NCI-H748 treated with DMSO at 0.1 percent for 48 hours (cell line): ENCODE measurements at places on chromosomes 2 and 18.

GRCh38 chr2:39413063-39413737 lies 23.9 kb downstream of the MAP4K3 start:
- DNase-seq = no peak

DNA sequence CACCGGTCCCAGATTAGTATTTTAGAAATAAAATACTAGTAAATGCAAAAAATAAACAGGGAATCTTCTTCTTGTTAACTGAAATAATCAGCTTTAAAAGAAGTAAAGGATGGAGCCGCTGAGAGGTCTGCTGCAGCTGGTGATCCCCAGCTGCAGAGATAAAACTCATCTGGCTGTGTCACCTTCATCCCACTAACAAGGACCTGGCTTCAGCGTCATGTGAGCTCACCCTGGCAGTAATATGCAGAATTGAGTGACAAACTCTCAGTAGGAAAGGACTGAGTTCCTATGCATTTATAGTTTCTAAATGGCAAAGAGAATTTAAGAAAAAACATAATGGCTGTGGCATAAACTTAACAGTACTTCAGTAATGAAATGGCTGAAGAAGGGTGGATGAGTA lies 27.3 kb downstream of the VPS4B start:
- DNase-seq = no peak

- DNase-seq = no peak
These were observed 27.7 kb downstream of the IMPA2 start for GRCh38 chr18:12008842-12009580.

DNA sequence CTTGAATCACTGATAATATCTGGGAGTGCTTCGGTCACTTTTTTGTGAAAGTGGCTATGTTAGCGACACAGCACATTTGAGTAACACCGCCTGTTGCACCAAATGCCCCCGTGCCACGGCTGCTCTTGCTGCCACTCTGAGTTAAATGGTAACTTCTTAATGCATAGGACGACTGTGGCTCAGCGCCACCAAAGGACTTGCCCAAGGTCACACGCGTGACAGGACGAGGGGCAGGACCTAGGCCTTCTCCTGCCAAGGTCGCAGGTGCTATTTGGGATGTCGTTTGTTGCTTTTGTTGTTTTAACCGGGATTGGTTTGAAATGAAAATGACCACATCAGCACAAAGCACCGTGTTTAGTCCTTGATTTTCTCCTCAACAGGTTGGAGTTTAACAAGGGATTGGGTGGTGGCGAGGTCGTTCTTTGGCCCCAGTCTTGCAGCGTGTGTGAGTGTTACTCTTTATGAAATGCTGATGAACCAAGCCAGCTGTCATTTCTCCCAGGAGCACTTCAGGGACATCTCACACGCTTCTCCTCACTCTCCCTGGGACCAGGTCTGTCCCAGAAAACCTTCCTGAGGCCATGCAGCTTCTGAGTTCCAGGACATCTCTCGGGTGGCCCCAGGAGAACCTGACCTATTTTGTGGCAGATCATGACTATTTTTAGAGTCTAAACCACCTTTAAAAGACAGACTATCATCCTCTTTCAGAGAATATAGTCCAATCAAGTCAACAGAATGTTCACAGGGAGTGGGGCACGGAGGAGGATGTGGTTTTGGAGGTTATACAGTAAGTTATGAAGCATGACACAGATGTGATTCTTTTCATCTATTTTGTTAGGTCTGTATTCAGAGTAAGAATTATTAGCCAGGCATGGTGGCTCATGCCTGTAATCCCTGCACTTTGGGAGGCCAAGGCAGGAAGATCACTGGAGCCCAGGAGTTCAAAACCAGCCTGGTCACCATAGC lies 49.9 kb downstream of the MTCL1 start:
- DNase-seq = no peak

DNA sequence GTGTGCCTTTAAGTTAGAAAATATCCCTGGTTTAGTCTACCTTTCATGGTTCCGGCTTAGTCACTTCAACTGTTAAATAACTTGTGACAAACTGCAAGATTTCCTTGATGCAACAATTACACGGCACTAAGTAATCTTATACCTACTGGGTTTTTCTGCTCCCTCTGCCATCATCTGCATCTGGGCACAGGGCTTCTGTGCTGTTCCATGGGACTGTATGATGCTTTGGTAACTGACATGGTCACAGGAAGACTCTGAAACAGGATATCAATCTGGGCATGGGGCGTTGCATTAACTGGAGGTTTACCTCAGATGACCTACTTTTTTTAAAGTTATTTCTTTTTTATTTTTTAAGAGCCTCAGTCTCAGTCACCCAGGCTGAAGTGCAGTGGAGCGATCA lies 365.4 kb downstream of the SS18 start:
- DNase-seq = no peak

DNA sequence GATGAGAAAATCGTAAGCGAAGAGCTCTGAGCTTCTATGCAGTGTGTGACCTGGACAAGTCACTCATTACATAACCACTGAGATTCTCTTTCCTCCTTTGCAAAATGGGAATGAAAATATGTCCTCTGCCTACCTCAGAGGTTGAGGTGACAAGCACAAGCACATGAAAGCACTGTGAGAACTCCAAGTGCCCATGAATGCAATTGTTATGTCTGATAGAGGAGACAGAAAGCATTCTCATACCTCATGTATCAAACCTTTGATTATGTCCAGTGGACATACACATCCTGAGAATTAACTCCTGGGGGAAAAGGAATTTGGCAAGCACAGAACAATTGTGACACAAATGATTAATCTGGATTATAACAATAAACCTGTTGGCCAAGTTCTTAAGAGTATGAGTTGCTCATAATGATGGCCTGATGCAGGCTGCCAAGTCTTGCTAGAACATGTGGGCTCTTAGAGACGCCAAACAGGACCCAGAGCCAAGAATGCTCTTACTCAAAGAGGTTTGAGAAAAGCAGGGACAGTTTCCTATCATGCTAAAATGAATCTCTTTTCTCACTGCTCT lies 8.5 kb upstream of the RMDN2 start:
- no peak for DNase-seq

DNA sequence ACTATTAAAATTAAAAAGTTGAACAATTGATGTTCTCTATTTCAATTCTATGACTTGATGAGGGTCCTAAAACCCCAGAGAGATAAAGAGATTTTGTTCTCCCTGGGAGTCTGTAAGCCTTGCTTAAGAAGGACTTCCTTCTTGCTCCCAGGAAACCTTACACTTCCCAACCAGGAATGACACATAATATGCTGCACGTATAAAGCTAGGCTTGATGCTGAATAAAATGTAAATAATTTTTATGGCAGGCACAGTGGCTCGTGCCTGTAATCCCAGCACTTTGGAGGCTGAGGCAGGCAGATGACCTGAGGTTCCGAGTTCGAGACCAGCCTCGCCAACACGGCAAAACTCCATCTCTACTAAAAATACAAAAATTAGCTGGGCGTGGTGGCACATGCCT lies 27.8 kb downstream of the SPIRE1 start:
- no peak for DNase-seq

DNA sequence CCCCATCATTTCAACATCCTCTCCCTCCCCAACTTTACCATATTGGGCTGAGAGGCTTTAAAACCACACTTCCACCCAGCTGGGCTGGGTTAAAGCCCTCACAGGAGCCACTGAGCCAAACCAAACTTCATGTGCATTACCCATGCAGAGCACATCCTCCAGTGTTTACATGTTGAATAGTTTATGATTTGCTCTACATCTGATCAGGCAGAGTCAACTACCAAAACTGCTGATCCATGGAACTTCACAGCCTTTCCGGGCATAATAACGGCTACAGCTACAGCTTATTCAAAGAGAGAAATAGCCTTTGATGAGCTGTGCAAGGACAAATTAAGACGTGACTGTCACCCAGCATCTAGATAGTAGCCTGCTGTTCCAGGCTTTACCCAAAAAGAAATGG lies 39.0 kb downstream of the MAIP1 start:
- DNase-seq = no peak

DNA sequence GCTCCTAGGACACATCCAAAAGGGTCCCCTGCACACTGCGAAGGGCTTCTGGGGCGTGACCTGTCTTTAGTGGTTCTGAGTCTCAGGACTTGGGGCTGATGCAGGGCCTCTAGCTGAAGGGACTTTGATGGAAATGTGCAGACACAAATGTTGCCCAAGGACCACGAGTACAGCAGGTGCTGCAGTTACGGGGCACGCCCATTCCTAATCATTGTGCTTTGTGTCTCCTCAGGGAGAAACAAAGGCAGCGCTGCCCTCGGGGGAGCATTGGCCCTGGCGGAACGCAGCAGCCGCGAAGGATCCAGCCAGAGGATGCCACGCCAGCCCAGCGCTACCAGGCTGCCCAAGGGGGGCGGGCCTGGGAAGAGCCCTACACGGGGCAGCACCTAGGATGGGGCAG lies 8.0 kb downstream of the TUBA3E start:
- DNase-seq = no peak

- no peak for DNase-seq
These were observed 335.2 kb downstream of the KCNJ3 start for GRCh38 chr2:155033652-155034051.

GRCh38 chr2:199570934-199571333 lies 113.2 kb upstream of the SATB2 start:
- no peak for DNase-seq

GRCh38 chr2:1747065-1747941 lies 3.0 kb upstream of the PXDN start:
- DNase-seq = no peak

DNA sequence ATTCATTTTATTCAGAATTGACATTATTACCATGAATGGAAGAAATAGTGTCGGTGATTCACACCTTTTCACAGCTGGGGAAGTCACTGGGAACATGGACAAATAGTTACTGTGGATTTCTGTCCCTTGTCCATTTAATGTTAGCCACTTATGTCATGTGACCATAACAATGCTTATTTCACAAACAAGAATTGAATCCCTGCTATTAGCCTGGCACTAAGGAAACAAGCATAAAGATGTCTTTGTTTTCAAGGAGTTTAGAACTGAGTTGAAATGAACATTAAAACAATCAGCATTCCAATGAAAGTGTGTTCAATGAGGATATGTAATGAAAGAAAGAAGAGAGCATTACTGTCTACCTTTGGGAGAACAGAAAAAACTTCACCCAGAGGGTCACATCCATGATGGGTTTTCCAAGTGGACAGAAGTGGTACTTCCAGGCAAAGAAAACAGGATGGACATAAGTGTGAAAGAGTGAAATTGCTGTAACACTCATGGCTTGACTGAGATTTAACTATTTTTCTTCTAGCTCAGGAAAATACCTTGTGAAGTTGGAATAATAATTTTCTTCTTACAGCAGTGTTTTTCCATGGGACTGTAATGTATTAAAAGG lies 324.5 kb upstream of the UBE2E3 start:
- DNase-seq = no peak

- DNase-seq = no peak
These were observed 35.4 kb downstream of the PPP4R3B start for GRCh38 chr2:55581874-55582547.

DNA sequence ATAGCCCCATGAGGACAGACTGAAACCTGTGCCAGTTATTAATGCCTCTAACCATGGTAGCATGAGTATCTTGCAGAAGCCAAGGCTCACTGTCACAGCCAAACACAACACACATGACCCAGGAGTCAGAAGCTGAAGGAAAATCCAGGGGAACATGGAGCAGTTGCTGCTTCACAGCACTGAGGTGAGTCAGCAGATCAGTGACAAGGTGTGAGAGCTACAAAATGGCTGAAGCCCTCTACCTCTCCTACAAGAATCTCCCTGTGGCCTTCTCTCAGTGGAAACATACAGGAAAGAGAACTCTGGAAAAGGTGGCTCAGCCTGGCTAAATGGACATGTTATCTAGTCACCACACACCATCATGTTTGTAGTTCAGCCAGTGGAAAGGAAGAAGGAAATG lies 93.5 kb downstream of the NAB1 start:
- no peak for DNase-seq

DNA sequence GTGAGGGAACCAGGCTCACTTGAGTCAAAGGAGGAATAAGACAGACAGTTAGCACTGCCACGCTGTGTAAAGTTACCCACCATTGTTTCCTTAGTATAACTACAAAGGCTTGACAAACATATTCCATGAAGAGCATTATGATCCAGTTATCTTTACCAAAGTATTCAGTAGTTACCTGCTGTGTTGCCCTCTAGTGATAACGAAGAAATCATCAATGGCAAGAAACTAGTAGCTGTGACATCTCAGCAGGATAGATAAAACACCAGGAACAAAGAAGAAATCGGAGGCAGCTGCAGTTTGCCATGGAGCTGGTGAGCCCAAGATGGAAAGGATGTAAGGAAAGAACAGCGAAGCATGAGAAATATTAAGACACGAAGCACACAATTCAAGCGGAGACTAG lies 215.3 kb upstream of the FSHR start:
- DNase-seq = no peak

GRCh38 chr2:69914950-69915945 lies at the start of gene MXD1:
Gene MXD1 (plus strand): TSS chr2:69915109. CDS start chr2:69915331, 222 bp downstream.
- no peak for DNase-seq

- no peak for DNase-seq
These were observed 36.2 kb downstream of the EFEMP1 start for GRCh38 chr2:55887351-55887750.

DNA sequence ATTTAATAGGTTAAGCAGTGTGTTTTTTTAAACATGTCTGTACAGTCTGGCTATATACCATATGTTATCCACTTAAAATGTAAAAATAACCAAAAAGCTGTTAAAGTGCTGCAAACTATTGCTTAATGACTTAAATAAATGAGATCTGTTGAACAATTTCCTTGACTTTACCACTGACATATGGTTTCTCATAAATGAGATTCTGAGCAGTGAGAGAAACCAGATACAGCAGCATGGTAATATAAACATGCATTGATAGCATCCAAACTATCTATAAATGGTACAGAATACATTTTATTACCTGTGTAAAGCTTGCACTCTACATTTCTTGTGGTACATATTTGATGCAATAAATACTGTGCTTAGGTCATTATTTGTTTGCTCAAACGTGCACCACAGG lies 36.3 kb upstream of the TTC21B start:
- peak; percentile 16 for DNase-seq

DNA sequence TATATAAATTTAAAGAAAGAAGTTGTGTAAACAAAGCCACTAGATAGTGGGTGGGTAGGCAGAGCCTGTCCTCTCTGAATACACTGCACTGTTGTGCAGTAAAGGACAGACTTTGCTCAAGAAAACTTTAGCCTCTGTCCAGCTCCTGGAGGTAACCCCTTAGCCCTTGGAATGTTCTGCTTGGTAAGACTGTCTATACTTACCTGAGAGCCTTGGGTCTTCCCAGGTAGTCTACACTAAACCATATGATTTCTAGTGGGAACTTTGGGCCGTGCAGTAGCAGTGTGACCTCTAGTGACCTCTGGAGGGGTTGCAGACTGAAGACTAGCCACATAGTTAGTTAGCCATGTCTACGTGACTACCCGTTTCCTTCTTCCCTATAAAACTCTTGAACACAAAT lies 678.3 kb upstream of the NRXN1 start:
- no peak for DNase-seq

DNA sequence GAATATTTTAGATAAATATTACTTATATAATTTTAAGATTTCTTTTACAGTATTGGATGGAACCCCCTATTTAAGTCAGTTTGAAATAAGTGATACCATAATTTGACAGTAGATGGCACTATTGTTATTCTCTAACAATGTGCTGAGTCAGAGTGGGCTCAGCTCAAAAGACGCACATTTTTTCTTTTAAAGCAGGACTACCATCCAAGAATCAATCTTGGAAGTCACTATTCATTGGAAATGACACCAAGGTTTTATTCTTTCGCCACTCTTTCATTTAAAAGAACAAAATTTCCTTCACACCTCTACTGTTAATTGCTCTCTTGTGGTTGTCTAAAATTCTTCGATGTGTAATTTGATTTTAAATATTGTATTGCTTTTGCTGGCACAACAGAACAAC lies 32.6 kb upstream of the SPAG16 start:
- DNase-seq = peak; percentile 81

- DNase-seq = peak; percentile 57
These were observed 127.6 kb upstream of the ZNF516 start for GRCh38 chr18:76622651-76623050.
